Esophagus muscularis mucosa (tissue), 4 donors: ENCODE measurements at places on chromosomes 1 and 21.
A peak's percentile ranks its signal among the peaks of the same experiment; 100 is the strongest.

DNA sequence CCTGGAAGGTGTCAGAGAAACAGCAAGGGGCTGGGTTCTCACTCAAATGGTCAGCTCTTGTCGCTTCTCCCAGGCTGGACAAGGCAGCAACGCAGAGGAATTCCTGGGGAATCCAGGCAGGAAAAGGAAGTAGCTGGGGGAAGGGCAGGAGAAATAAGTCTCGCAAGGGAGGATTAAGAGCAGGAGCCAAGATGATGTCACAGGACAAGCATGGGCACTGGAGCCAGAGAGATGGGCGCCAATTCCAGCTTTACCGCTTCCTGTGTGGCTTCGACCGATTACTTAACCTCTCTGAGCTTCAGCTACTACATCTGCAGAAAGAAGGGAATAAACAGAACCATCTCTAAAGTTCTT is 70.5 kb downstream of the SSBP3 start:
- peaks cover 96% of the 10 kb centered on the region for H3K4me1 ChIP-seq
- H3K27me3 ChIP-seq, result no peaks in the 10 kb centered on the region
- DNase-seq, result peak; percentile 94
- H3K27ac ChIP-seq, result peak overlapping the region; percentile 90
- no peaks in the 10 kb centered on the region for H3K36me3 ChIP-seq

- no peaks in the 10 kb centered on the region for H3K27me3 ChIP-seq
- H3K4me3 ChIP-seq, result no peak overlapping the region
- no peaks in the 10 kb centered on the region for H3K36me3 ChIP-seq
- H3K4me1 ChIP-seq, result no peaks in the 10 kb centered on the region
Observed at GRCh38 chr1:246294263-246294662, 212.8 kb downstream of the SMYD3 start.

- no peak for DNase-seq
- no peak overlapping the region for H3K27ac ChIP-seq
- H3K4me1 ChIP-seq, result peaks cover 7% of the 10 kb centered on the region
- no peak overlapping the region for H3K4me3 ChIP-seq
Observed at GRCh38 chr1:215612391-215612790, 45.3 kb downstream of the KCTD3 start.

DNA sequence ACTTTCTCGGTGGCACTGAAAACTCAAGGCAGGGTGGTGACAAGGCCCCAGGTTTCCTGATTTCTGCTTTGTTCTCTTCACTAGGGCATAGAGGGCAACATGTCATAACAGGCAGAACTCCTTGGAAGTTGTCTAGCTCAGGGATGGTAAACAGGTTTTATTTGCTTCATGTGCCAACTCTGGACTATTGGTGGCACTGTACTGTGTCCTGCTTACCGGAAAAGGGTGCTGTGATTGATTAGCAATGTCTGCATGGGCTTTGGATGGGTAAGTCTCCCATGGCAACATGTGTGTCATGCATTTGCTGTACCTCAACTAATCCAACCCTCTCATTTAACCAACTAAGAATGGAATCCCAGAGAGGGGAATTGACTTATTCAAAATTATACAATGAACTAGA is 70.7 kb upstream of the USP24 start:
- H3K36me3 ChIP-seq, result no peaks in the 10 kb centered on the region
- no peaks in the 10 kb centered on the region for H3K4me1 ChIP-seq
- no peaks in the 10 kb centered on the region for H3K27me3 ChIP-seq
- DNase-seq, result peak; percentile 77
- H3K27ac ChIP-seq, result no peak overlapping the region

DNA sequence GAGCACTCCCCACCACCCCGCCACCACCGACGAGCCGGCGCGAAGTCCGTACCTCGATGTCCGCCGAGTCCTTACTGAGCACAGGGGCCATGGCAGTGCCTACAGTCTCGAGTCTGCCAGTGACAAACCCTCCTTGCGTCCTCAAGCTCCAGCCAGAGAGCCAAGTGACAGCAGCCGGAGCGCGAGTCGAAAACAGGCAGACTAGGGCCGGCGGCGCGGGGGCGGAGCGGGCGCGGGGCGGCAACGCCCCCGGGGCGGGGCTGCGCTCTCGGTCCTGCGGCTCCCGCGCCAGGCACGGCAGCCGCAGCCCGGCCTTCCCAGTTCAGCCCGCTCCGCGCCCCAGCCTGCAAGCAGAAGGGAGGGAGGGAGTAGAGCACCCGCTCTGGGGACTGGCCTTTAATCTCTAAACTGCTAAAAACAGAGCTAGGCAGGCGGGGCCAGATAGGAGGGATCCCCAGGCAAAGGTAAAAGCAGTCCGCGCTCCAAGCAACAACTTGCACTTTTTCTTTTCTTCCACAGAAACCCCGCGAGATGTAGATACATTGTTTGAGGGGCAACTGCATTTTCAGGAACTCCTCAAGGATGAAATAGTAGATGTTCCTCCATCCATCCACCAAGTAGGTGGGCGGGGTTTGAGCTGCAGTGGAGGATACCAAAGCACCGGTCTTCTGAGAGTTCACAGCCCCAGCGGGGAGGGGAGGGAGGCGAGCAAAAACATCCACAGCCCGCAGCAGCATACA is at the start of gene DPYD:
TSS of gene DPYD (minus strand) at position 203 of the 740 bp plus-strand sequence. CDS start at position 91, 112 bp downstream.
- H3K36me3 ChIP-seq, result no peaks in the 10 kb centered on the region
- peaks cover 10% of the 10 kb centered on the region for H3K4me1 ChIP-seq
- DNase-seq, result peak; percentile 94
- peak within 1 kb of the TSS; percentile 90 for H3K27ac ChIP-seq

GRCh38 chr1:8238141-8239038 is 79.5 kb upstream of the SLC45A1 start:
- no peaks in the 10 kb centered on the region for H3K36me3 ChIP-seq
- DNase-seq, result no peak
- no peaks in the 10 kb centered on the region for H3K27me3 ChIP-seq
- H3K27ac ChIP-seq, result peak overlapping the region; percentile 75
- no peak overlapping the region for H3K4me3 ChIP-seq

- peaks cover 81% of the 10 kb centered on the region for H3K4me1 ChIP-seq
- no peak overlapping the region for H3K4me3 ChIP-seq
- no peak overlapping the region for H3K27ac ChIP-seq
- peaks cover 23% of the 10 kb centered on the region for H3K36me3 ChIP-seq
- H3K27me3 ChIP-seq, result no peaks in the 10 kb centered on the region
Observed at GRCh38 chr1:155942578-155943141, 1.2 kb downstream of the RXFP4 start.

- H3K4me3 ChIP-seq, result no peak overlapping the region
- no peak for DNase-seq
- no peaks in the 10 kb centered on the region for H3K36me3 ChIP-seq
- no peak overlapping the region for H3K27ac ChIP-seq
Observed at GRCh38 chr1:23909412-23909811, 3.8 kb downstream of the CNR2 start.

DNA sequence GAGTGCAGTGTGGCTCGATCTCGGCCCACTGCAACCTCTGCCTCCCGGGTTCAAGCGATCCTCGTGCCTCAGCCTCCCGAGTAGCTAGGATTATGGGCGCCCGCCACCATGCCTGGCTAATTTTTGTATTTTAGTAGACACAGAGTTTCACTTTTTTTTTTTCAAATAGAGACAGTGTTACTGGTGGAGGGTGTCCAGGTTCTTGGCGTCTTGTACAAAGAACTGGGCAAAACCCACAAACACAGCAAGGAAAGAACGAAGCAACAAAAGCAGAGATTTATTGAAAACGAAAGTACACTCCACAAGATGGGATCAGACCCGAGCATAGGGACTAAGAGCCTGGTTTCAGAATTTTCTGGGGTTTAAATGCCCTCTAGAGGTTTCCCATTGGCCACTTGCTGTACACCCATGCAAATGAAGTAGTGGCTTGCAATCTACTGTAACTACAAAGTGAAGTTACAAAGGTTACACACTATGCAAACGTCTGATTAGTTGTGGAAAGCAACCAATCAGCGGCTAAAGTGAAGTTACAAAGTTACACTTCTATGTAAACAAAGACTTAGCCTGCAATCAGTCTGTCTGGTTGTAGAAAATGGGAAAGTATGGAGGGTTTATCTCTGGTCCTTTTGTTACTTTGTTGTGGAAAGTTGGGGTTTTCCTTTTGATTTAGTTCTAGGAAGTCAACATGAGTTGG is 199.1 kb downstream of the DYRK1A start:
- H3K36me3 ChIP-seq, result no peaks in the 10 kb centered on the region
- no peak overlapping the region for H3K4me3 ChIP-seq
- H3K27me3 ChIP-seq, result no peaks in the 10 kb centered on the region
- H3K27ac ChIP-seq, result no peak overlapping the region

DNA sequence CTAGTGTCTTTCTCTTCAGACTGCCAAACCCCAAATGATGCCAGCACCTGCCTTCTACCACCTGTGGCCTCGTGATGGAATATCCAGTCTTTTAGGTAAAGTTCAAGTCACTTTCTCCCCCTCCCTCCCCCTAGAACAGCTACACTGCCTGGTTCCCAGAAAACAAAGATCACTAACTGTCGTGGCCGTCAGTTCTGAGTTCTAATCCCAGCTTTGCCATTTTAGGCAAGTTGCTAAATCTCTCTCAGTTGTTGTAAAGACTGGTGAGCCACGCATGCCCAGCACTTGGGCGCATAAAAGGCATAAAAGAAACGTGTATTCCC is 648 bp upstream of the TRAPPC3 start:
- DNase-seq, result no peak
- H3K27me3 ChIP-seq, result no peaks in the 10 kb centered on the region
- H3K4me3 ChIP-seq, result peak overlapping the region; percentile 71
- no peaks in the 10 kb centered on the region for H3K36me3 ChIP-seq

GRCh38 chr1:2787163-2787911 is 14.2 kb downstream of the TTC34 start:
- DNase-seq, result no peak
- no peaks in the 10 kb centered on the region for H3K36me3 ChIP-seq
- no peak overlapping the region for H3K27ac ChIP-seq
- no peaks in the 10 kb centered on the region for H3K27me3 ChIP-seq
- H3K4me3 ChIP-seq, result no peak overlapping the region

DNA sequence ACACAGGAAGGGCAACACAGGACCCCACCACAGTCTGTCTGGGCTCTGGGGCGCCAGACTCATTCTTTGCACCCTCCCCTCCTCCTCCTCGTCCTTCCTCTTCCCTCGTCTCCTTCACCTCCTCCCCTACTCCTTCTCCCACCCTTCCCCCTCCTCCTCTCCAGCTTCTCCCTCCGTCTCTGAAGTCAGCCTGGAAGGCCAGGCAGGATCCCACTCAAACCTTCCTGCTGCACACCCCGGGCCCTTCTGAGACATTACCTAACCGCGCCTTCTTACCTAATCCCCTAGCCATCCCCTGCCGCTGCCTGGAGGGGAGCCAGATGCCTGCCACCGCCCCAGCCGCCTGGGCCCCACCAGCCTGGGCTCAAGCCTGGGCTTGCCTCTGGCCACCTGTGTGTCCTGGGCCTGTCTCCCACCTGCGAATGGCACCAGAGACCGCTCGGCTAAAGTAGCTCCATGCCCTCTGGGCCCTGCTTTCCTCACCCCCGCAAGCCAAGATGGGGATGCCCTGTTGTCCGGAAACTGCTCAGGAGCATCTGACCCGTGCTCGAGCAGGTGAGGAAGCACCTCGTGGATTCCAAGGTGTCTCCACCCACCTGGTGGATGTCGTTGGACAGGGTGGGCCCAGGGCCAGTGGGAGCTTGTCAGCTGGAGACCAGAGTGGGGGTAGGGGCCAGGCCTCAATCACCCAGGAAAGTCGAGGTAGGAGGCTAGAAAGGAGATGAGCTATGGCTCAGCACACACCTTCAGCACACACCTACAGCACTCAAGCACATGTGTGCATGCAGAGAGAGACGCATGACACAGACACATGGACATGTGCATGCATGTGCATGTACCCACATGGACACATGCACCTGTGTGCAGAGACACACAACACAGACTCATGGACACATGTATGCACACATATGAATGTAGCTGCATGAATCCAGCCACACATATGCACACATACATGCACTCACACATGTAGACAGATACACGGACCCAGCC is 31.9 kb downstream of the WNT9A start:
- H3K27ac ChIP-seq, result no peak overlapping the region
- peaks cover 10% of the 10 kb centered on the region for H3K36me3 ChIP-seq
- no peak overlapping the region for H3K4me3 ChIP-seq
- H3K27me3 ChIP-seq, result no peaks in the 10 kb centered on the region

DNA sequence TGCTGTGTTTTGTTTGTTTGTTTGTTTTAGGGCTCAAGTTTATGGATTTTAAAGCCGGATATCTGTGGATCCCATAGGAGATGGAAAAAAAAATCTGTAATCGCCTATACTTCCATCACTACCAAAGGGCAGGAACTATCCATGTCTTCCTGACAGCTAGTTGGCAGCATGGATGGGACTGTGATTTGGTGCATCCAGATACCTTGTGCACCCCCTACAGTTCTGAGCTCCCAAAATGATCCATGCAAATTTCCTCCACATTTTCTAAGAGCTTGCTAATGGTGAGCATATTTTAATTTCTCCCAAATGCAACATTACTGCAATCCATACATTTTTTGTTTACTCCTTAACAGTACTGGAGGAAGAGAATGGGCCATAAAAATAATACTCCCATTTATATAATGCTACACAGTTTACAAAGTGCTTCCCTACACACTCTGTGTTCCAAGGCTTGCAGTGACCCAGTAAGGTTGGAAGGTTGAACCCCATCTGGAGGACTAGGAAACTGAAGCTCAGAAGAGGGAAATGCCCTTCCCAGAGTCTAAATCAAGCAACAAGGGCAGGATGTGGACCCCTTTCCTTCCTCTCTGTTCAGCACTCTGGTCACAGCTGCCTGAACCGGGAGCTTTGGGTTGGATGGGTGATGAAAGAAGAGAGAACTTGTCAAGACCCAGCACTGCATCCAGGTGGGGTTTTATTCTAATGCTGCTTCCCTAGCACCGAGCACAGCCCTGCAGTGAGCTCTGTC is 48.0 kb downstream of the CAPN8 start:
- no peaks in the 10 kb centered on the region for H3K36me3 ChIP-seq
- no peaks in the 10 kb centered on the region for H3K27me3 ChIP-seq
- no peak overlapping the region for H3K27ac ChIP-seq
- no peaks in the 10 kb centered on the region for H3K4me1 ChIP-seq

DNA sequence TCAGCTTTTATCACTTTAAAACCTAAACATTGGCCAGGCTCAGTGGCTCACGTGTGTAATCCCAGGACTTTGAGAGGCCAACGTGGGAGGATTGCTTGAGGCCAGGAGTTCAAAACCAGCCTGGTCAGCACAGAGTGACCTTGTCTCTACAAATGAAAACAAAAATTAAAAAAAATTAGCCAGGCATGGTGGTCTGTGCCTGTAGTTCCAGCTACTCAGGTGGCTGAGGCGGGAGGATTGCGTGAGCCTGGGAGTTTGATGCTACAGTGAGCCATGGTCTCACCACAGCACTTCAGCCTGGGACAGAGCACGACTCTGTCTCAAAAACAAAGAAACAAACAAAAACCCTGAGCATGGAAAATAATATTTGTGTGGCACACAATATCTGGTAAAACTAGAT is 143.5 kb upstream of the HNRNPU start:
- H3K4me3 ChIP-seq, result no peak overlapping the region
- H3K27me3 ChIP-seq, result no peaks in the 10 kb centered on the region
- no peak overlapping the region for H3K27ac ChIP-seq
- no peaks in the 10 kb centered on the region for H3K36me3 ChIP-seq
- DNase-seq, result no peak
- H3K4me1 ChIP-seq, result no peaks in the 10 kb centered on the region

GRCh38 chr1:96918406-96918805 is 196.8 kb downstream of the PTBP2 start:
- H3K36me3 ChIP-seq, result no peaks in the 10 kb centered on the region
- DNase-seq, result no peak
- no peak overlapping the region for H3K4me3 ChIP-seq
- no peaks in the 10 kb centered on the region for H3K27me3 ChIP-seq
- H3K4me1 ChIP-seq, result no peaks in the 10 kb centered on the region
- H3K27ac ChIP-seq, result no peak overlapping the region
